Tibial artery (tissue), 4 donors: ENCODE measurements at places on chromosomes 12 and 14.
A peak's percentile ranks its signal among the peaks of the same experiment; 100 is the strongest.

DNA sequence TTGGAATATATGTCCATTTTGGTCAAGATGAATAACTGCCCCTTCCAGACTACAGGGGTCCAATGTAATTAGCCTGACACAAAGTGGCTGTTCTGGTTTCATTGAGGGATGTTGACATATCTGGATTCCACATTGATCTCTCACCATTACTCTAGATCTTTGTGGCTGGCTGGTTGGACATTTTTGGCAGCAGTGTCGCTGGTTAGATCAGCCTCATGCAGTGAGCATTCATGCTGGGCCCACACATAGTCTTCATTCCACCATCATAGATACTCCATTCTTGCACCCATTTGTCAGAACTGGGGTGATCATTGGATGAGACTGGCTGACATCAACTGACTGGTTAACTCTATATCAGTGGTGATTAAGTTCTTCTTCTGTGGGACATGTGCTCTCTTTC is 74.4 kb downstream of the MGST1 start:
- no peaks in the 10 kb centered on the region for H3K4me1 ChIP-seq
- no peaks in the 10 kb centered on the region for H3K27me3 ChIP-seq
- no peak for DNase-seq
- H3K36me3 ChIP-seq: no peaks in the 10 kb centered on the region
- no peak overlapping the region for H3K27ac ChIP-seq
- no peak overlapping the region for H3K4me3 ChIP-seq

DNA sequence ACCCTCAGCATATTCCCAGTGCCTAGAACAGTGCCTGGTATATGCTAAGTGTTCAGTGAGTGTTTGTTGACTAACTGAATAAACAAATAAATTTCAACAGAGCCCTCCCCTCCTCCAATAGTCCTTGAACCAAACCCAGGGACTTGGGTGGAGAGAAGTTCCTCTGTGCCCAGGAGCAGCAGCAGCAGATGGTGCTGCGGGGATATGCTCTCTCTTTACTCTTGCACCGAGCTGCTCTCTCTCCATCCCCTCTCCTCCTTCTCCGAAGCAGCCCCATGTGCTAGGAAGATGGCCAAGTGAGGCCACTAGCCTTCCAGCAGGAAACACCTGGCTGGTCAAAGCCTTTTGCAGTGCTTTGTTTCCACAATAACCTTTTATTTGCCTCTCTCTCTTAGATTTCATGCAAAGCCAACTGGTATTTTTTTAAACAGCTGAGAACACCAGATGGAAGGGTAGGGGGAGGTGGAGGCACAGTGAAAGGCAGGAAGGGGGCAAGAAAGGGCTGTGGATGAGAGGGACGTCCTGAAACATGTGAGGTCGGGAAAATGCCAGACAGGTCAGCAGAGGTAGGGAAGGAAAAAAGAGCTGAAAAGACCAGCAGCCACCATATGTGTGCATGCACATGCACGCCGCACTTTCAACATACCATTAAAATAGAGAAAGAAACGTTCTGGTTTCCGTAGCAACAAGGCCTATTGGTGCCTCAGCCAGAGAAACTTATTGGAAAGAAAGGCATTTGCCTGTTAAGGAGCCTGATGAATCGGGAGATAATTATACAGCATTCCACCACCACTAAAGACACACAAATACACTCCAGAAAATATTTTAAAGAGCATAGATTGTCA is 78.9 kb downstream of the EMP1 start:
- DNase-seq: no peak
- H3K4me3 ChIP-seq: no peak overlapping the region
- H3K4me1 ChIP-seq: no peaks in the 10 kb centered on the region
- H3K36me3 ChIP-seq: no peaks in the 10 kb centered on the region

DNA sequence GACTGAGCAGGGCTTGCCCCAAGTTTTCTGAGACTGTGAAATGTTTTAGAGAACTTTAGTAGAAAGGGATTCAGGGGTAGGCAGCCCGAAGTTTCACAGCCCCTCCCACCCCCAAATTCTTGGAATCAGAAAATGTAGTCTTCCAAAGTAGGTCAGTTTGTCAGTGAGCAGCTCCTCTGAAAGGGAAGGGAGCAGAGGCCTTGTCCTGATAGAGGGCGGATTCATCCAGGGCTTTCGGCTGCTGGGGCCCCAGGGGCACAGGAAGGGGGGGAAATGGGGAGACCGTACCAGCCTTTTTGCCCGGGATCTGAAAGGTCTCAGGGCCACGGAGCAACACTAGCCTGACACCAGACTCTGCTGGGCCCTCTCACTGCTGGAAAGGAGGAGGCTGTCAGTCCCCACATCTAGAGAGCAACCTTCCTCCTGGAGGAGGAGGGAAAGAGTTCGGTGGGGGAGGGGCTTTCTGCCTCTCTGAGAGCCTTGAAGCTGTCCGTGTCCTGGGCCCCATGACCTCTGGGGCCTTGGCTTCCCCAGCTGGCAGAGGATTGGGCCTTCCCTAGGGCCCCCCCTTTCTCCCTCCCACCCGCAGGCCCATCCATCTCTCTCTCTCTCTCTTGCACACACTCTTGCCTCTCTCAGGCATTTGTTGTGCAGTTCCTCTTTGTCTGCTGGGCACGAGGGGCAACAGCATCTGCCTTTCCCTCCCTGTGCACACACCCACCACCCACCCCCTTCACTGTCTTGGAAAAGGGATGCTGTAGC is at the start of gene IKZF4:
Gene IKZF4, plus strand, starts transcription at position 621 of the 762 bp plus-strand sequence. CDS start 451 bp downstream, outside the sequence.
- no peak for DNase-seq
- H3K4me3 ChIP-seq: peak within 1 kb of the TSS; percentile 29
- peaks cover 14% of the 10 kb centered on the region for H3K36me3 ChIP-seq
- peaks cover 16% of the 10 kb centered on the region for H3K4me1 ChIP-seq

DNA sequence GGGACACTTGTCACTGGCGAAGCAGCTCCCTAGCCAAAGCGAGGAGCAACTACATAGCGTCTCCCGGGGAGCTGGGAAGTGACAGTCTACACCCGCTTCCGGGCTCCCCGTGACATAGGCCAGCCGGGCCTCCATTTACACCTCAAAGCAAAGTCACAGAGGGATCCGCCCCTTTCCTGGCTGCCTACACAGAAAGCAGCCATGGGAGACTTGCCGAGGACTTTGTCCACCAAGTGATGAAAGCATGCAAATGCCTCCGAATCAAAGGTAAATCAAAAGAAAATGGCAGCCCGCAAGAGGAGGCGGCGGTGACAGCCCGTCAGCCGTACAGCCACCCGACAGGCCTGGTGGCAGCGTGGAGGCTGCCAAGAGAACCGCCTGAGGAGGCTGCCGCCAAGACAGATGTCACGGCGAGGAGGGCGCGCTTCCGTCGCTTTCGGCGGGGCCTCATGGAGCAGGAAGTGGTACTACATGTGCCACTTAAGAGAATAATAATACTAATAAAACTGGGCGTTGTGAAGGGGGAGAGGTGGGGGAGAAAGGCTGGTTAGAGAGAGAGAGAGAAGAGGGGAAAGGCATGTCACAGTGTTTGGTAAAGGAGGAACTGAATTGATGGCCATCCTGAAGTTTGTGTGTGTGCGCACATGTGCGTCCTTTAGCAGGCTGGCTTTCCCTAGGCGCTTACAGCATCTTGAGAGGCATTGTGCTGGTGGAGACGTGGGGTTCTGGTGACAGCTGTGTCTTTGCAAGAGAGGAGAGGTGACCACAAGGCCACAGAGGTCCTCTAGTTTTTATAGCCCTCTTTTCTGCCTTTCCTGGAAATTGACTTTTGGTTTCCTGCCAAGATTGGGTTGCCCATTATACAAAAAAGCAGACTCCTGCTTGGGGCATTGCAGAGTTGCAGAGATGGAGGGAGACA is 661.7 kb downstream of the VRK1 start:
- no peaks in the 10 kb centered on the region for H3K4me1 ChIP-seq
- no peak overlapping the region for H3K27ac ChIP-seq
- DNase-seq: peak; percentile 25
- no peaks in the 10 kb centered on the region for H3K36me3 ChIP-seq
- H3K4me3 ChIP-seq: peak overlapping the region; percentile 35
- peaks cover 12% of the 10 kb centered on the region for H3K27me3 ChIP-seq

DNA sequence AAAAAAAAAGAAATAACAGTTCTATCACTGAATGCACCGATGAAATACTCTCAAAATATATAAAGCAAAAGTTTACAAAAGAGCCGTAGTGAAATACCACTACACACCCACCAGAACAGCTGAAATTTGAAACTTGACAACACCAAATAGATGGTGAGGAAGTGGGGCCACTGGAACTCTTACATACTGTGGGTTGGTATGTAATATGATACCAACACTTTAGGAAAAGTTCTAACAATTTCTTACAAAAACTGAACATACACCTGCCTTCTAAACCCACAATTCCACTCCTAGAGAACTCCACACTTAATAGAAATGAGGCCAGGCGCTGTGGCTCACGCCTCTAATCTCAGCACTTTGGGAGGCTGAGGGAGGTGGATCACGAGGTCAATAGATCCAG is 14.1 kb downstream of the EIF5 start:
- no peak for DNase-seq
- peaks cover 17% of the 10 kb centered on the region for H3K36me3 ChIP-seq
- no peaks in the 10 kb centered on the region for H3K27me3 ChIP-seq
- H3K4me3 ChIP-seq: no peak overlapping the region
- no peak overlapping the region for H3K27ac ChIP-seq

DNA sequence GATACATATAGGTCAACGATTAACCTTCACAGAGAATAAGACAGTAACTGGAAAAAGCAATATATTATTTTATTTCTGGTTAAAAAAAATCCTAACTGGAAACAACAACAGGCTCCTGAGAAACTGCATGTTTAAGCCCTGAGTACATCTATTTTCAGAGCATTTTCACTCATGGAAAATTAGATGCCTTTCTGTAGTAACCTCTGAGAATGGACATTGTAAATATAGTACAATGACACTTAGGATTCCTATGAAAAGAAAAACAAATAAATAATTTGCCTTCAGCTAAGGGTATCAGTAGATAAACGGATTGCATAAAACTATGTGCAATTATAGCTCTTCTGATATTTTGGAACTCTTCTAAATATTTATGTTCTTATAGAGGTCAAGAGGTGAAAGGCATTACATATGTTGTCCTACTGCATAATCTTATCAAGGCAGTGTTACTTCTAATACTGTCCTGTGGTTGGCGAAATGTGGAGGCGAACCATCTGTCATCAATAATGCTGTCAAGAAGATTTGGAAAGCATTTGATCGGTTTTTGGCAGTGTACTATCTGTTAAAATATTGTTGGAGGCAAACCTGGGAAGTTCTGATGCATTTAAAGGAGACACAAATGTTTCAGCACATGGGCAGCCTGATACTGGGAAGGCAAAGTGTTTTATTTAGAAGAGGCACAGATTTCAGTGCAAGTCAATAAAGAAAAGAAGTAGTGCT is 381.8 kb downstream of the BTG1 start:
- no peak overlapping the region for H3K4me3 ChIP-seq
- no peaks in the 10 kb centered on the region for H3K27me3 ChIP-seq
- no peaks in the 10 kb centered on the region for H3K4me1 ChIP-seq

- H3K27me3 ChIP-seq: no peaks in the 10 kb centered on the region
- H3K4me1 ChIP-seq: peaks cover 10% of the 10 kb centered on the region
Observed at GRCh38 chr14:90649083-90649482, 167.1 kb downstream of the TTC7B start.

GRCh38 chr12:50925342-50925651 is 27.0 kb upstream of the HIGD1C start:
- peak overlapping the region; percentile 76 for H3K4me3 ChIP-seq
- DNase-seq: no peak
- peaks cover 6% of the 10 kb centered on the region for H3K36me3 ChIP-seq
- H3K27me3 ChIP-seq: no peaks in the 10 kb centered on the region

DNA sequence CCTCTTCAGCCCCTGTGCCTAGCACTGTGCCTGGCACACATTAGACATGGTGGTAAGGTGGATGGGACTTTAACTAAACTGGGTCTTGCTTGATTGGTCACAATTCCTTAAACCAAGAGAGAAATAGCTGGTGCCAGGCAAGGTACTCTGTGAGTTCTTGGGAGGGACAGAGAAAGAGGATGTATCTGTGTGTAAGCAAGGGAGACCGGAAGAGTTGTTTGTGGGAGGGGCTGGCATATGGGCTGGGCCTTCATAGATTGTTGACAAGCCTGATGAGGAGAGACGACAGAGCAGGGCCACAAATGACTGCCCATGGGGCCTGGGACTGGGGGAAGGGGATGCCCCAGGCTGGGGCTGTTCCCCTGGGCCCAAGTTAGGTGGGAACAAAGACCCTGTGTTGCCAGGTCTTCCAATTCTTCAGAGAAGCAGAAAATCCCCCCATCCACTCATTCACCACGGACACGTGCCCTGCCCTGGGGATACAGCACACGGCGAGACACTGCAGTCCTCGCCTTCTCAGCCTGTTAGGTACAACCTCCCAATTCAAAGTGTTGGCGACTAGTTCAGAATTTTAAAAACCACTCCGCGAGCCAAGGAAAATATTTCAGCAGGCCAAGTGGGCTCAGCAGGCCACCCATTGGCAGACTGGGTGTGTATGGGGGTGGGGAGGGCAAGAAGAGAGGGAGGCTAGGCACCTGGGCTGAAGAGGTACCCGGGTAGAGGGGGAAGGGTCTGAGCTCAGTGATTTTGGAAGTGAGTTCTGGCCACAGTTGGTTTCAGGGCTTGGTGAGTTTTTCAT is 11.4 kb upstream of the CYP46A1 start:
- H3K36me3 ChIP-seq: no peaks in the 10 kb centered on the region
- no peak overlapping the region for H3K4me3 ChIP-seq
- no peaks in the 10 kb centered on the region for H3K4me1 ChIP-seq
- peaks cover 31% of the 10 kb centered on the region for H3K27me3 ChIP-seq

DNA sequence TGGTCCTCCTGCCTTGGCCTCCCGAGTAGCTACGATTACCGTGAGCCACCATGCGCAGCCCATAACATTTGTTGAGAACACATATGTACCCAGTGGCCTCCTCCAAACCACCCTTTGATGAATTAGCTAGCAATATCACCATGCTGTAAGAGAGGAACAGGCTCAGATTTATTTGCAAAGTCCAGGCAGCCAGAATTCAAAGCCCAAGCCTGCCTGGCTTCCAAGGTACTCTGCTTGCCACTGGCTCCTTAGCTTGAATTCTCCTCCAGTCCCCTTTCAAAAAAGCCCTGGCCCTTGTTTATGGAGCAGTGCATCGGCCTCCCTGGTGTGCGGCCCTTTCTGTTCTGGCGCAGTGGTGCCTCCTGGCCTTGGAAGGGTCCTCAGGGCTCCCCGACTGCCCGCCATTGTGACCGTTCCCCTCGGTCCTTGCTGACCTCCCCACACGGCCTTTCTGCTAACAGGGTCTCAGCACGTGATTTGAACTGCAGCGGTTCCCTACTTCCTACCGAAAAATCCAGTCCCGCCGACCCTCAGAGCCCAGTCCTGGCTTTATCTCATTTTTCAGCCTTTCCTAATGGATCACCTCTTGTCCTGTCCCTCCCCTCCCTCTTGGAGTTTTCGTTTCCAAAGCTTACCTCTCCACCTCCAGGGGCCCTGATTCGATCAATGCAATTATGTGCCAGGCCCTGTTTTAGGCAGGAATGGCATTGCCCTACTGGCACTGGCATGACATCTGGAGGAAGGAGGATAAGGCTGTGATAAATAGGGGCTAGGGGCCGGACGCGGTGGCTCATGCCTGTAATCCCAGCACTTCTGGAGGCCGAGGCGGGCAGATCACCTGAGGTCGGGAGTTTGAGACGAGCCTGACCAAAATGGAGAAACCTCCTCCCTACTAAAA is 22.0 kb downstream of the SLC25A29 start:
- peak overlapping the region; percentile 95 for H3K27ac ChIP-seq
- peaks cover 6% of the 10 kb centered on the region for H3K36me3 ChIP-seq
- peak overlapping the region; percentile 92 for H3K4me3 ChIP-seq

GRCh38 chr12:53670308-53670707 is 5.6 kb downstream of the ATP5MC2 start:
- H3K36me3 ChIP-seq: peaks cover 85% of the 10 kb centered on the region
- H3K4me3 ChIP-seq: no peak overlapping the region
- DNase-seq: no peak
- H3K27me3 ChIP-seq: no peaks in the 10 kb centered on the region
- H3K27ac ChIP-seq: no peak overlapping the region

- no peak for DNase-seq
- no peaks in the 10 kb centered on the region for H3K4me1 ChIP-seq
- H3K4me3 ChIP-seq: no peak overlapping the region
- no peaks in the 10 kb centered on the region for H3K27me3 ChIP-seq
- H3K36me3 ChIP-seq: no peaks in the 10 kb centered on the region
- peak overlapping the region; percentile 58 for H3K27ac ChIP-seq
Observed at GRCh38 chr12:3101309-3102024, 24.3 kb downstream of the TSPAN9 start.
